ENCODE measurements at places on chromosomes 11 and 22.

- no peak for DNase-seq
Measured at GRCh38 chr22:31611061-31611760, 50.8 kb downstream of the PISD start.

- no peak for DNase-seq
Measured at GRCh38 chr11:74672956-74673692, 58.1 kb downstream of the CHRDL2 start.

DNA sequence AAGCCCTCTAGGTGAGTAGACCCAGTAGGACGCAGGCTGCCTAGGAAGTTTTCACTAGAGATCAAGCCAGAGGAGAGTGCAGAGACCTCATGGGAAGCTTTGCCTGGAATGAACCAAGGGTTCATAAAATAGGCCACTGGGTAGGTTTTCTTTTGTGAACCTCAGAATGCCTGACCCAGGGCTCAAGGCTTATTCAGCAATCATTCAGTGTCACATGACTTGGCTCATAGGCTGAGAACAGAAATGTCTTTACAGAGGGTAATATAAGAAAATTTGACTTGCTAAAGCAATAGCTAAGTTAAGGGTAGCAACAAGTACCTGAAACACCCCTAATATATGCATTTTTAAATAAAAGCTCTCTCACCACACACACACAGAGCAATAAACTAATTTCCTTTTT lies 132.6 kb downstream of the RAB38 start:
- DNase-seq: no peak

DNA sequence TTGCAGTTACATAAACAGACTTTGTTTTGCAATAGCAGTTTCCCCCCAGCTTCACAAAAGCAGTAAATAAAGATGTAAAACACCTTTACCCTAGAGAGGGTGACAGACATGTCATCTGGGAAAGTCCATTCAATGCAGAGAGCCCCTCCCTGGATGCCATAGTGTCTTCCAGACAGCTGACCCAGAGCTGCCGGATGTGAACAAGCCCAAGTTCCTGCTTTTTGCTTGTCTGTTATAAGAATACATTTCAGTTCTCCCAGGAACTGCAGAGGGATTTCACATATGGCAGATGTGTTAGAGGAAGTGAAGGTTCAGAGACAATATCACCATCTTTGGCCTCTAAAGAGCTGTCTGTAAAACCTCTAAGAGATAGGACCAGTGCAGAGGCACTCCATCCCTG lies 48.9 kb downstream of the RELT start:
- no peak for DNase-seq
